ENCODE measurements at places on chromosomes 5 and 9.

GRCh38 chr5:52582313-52582712 lies 205.4 kb upstream of the ITGA1 start:
- no peak for DNase-seq

GRCh38 chr9:16453390-16453789 lies 417.1 kb downstream of the BNC2 start:
- no peak for DNase-seq

DNA sequence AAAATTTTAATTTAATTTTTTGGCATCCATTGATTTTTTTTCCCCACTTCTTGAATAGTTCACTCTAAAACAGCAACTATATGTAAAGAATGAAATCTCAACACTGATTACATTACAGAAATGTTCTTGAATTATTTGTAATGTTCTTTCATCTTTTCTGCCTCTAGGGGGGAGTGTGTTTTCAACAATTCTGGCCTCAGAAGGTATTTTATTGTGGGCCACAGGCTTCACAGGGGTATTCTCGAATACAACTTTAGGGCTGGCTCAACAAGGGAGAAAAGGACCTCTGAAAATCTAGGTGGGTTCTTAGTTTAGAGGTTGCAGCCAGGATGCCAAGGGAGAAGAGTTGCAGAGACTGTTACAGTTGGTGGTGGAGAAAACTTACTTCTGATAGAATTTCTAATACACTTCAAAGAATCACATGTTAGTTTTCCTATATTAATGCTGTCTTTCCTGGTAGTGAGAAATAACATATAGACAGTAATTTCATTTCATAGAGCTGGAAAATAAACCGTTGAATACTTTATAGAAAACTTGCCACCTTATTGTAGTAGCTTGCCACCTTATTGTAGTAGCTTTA lies 3.6 kb upstream of the NPR3 start:
- peak; percentile 50 for DNase-seq

DNA sequence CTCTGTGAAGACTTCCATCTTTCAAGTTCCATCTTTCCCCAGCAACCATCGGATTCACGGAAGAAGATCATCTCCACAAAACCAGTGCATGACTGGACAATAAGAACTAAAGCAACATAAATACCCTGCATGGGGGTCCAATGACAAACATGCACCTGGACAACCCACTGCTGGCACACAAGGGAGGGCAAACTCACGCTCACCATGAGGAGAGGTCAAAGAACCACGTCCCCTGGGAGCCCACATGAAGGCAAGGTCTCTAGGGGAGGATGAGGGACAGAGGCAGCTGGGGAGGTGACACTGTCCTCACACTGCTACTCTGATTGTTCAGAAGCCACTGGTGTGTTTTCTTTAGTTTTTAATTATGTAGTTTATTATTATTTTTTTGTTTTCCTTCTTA lies 190.8 kb downstream of the MED10 start:
- DNase-seq = no peak

DNA sequence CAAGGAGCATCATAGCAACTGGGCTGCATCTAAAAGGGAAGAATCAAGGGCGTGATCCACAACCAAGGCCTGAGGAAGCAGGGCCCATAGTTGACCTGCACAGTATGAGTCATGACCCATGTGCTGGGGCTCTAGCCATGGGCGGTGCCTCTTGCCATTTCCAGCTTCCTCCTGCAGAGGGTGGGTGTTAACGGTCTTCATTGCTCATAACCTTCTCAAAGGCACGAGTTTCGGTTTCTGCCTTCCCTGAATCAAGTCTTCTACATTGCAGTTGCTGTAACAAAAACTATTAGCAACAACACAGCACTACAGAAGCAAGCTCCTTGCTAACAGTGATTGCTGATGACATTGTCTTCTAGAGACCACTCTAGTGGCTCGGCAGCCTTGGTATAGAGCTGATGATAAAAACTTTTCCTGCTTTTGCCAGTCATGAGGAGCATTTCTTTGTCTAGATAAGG lies 66.9 kb downstream of the CTSL start:
- peak; percentile 63 for DNase-seq

GRCh38 chr9:7242126-7242525 lies 484.4 kb downstream of the KDM4C start:
- no peak for DNase-seq

DNA sequence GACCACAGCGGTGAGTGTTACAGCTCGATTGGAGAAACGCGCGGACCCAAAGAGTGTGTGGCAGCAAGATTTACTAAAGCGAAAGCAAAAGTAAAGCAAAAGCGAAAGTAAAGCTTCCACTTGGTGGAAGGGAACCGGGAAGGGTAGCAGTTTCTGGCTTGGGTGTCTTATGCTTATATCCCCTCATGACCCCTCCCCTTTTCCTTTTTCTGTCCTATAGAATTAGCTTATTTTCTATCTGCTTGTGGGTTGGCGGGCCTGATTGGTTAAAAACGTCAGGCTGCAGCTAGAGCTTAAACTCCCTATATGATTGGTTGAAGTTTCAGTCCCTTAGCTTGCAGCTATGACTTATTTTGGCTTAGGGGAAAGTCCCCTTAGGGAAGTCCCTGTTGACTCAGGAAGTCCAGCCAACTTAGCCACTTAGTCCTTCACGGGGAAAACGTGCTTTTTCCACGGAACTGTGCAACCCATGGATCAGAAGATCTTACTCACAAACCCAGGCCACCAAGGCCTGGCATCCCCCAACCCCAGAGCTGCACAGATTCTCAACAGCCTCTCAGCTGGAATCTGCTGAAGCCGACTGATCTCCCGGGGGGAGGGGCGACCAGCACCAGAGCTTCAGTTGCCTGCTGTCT lies 114.2 kb upstream of the ADAMTS16 start:
- DNase-seq = peak; percentile 19

DNA sequence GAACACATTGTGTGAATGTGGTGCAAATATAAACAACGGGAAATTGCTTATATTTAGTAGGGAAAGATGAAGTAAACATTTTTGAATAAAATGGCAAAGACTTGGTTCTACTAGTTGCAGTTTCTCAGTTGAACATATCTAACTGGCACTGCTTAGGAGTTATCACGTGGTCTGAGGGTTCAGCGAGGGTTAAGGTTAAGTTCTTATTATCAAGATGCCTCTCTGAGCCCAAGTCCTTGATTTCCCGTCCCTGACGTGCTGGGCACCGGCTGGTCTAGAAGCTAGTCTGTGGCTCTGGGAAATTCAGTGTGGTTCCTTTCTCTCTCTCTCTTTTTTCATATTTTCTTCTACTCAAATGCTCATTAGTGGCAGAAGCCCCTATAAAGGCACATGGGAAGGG lies 81.6 kb upstream of the PITX1 start:
- DNase-seq = no peak

DNA sequence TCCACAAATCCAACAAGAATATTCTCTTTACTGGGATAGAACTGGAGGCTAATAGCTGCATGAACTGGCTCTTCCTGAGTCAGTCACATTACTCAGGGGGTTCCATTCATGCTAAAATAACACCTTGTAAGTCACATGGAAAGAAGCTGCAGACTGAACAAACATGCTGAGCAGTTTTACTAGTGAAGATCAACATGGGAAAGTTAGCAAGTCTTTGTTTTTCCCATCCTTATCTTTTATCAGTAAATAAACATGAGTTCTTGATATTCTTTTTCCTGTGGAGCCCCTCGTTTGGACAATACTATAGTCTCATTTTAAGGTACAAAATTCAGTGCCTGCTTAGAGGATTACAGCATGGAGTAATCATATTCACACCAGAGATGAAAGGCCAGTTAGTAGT lies 43.7 kb upstream of the TEK start:
- no peak for DNase-seq

GRCh38 chr9:69317894-69318293 lies 7.1 kb upstream of the ENTREP1 start:
- peak; percentile 7 for DNase-seq

DNA sequence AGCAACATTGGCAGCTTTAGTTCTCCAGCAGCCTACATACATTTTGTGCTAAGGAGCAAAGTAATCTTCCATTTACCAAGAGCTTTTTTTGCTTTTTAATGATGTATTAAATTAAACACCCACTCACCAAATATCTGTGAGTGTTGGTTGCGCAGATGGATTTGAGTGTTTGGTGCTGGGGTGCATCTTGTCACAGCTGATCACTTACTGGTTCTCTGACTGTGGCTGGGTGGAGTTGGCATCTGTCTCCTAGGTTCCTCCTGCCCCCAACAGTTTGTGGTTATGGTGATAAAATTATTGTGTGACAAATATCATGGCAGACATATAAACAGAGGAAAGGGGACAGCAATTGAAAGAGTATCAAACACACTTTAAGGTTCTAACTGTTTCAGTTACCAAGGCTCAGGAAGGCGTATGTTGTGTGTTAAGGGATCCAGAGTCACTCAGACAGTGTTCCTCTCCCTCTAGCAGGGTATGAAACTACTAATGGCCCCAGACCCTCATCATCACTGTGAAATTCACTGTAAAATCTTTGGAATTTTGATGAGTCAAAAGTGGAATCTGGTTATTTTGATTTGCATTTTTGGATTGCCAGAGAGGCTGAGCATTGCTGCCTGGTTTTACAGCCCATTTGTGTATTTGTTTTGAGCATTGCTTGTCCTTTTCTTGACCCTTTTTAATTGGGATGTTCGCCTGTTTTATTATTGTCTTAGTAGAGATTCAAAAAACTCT lies 81.7 kb downstream of the PDE8B start:
- DNase-seq = peak; percentile 37

- DNase-seq = peak; percentile 54
Observed at GRCh38 chr9:86202338-86202882, 57.0 kb downstream of the C9orf153 start.

DNA sequence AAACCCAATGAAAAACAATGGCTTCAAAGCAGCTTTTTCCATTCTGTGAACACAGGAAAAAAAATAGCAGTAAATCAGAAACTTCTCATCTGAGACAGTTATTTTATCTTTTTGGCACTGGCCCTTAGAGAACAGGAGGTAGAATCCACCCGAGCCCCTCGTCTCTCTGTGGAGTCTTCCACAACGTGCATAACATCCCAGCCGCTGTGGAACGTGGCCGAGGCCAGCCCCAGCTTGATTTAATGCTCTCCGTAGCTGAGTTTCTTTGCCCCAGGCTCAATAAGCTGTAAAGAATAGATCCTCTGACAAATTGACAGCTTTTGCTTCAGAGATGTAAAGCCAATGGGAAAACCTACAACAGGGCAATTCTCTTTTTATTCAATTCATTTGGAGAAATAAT lies 107.9 kb upstream of the DAP start:
- no peak for DNase-seq

DNA sequence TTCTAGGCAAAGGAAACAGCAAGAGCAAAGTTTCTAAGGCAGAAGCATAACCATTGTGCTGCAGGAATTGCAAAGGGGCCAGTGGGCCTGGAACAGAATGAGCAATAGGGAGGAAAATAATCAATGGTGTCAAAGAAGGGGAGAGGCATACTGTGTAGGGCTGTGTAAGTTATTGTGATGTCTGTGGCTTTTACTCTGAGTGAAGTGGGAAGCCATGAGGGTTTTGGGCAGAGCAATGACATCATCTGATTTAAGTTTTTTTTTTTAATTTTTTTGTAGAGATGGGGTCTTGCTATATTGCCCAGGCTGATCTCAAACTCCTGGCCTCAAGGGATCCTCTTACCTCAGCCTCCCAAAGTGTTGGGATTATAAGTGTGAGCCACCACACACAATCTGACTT lies 64.6 kb upstream of the PPP2CA start:
- DNase-seq = no peak

DNA sequence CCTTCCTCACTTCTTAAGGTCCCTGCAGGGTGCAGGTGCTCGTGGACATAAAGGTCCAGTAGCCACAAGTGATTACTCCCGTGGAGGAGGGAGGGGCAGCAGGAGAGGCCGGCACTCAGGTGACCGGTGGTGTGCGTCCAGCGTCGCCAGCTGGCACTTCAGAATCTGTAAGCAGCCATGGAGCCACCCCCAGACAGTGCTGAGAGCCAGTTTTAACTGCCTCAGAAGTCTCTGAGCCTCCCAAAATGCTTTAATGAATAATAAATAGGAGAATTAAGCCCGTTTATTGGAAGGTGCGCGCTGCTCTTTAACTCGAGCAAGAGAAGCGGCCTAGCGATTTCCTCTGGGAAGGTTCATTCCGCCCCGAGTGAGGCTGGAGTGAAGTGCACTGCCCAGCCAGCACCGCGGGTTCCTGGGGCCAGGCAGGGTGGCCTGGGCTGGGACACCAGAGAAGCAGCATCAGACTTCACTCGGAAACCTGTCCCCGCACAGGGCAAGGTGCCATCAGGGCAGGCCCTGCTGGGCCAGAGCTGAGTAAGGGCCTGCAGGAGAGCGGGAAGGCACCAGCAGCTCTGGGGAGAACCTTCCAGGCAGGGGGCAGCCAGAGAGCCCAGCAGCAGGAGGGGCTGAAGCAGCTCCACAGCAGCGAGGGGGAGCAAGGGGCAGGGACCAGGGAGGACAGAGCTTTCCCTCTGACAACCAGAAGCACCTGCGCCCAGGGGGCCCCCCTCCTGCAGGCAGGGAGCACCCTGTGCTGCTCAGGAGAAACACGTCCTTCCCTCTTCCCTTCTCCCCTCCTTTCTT lies 61.2 kb downstream of the VAV2 start:
- DNase-seq = no peak

DNA sequence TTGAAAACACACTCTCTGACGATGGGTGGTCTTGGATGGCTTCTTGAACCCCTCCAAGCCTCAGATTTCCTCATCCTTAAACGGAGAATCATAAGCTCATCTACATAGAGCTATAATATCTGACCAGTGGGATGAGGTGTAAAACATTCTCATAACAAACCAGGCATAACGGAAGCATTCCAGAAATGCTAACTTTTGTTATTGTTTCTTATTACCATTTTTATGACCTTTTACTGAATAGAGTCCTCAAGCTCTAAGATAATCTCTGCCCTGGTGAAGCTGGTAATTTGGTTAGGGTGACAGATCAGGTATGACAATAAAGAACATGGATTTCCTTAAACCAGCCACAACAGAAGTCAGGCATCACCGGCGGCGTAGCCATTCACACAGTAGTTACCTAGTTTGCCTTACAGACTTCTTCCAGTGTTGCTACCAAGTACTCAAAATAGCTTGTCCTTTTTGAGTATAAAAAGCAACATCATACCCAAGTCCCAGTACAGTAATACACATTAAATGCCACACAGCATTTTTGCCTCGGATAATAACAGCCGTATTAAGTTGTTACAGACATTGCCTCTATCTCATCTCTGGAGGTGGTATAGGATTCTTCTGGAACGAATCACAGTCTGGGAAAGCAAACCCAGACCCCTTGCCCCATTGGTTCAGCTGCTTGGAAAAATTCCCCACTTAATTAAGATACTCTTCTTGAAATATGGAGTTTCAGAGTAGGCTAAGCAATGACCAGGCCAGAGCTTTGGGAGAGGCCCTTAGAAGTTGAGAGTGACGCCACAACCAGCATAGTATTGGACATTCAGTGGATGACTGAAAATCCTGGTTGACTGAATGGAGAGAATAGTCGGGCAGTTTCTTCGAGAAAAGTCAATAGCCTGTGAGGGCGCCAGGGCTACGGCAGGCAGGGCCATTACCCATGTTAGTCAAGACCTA lies 252.5 kb downstream of the SLIT3 start:
- DNase-seq = no peak

- DNase-seq = no peak
Observed at GRCh38 chr5:42397267-42397666, 26.0 kb upstream of the GHR start.

DNA sequence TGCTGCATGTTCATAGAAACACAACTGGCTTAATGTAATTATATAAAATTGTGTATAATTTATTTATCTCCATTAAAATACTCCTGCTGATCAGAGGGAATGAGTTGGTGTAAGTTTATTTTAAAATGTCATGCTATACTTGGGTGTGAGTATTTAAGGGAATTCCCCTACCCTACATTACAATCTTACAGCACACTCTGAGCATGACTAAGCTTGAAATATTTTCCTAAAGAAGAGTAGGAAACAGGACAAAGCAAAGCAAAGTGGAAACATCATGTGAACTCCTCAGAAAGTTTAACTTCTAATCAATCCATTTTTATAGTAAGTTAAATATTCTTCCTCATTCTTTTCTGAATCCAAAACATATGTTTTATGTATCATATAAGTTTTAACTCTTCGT lies 1271.3 kb downstream of the EFNA5 start:
- peak; percentile 54 for DNase-seq
